NCI-H1092 treated with DMSO at 0.1 percent for 48 hours (cell line): ENCODE measurements at places on chromosomes 5 and 9.

- DNase-seq = no peak
Measured at GRCh38 chr9:129178568-129179382, 714 bp upstream of the IER5L start.

GRCh38 chr9:100700689-100701318, 122.9 kb downstream of the CAVIN4 start:
- peak; percentile 69 for DNase-seq

- no peak for DNase-seq
Measured at GRCh38 chr5:68148096-68148495, 67.5 kb upstream of the PIK3R1 start.

DNA sequence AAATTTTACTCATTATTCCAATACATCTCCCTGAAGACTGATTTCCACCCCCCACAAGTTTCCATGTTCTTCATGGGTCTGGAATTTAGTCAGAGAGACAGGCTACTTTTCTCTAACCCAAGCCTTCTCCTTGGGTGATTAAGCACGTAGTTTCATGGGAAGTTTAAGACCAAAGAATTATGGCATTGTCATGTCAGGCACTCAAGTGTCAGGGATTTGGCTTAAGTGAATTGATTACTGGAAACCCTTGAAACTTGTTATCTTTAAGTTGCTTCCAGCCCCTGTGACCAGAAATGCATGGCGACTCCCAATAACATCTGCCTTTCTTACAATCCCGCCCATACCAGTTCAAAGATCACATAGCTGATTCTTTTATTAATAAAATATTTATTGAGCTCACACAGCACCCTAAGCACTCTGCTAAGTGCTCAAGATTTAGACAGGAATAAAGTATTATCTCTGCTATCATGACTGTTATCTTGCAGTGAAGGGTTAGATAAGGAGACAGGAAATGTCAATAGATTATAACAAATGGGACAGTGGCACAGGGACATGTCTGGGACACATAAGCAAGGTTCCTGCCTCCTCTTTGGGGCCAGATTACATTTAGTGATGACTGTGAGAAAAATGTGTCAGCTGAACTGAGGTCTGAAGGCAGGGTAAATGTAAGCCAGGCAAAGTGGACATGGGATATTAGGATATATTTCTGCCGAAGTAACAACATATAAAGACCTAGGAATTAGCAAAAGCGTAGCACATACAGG, 241.2 kb upstream of the TNC start:
- DNase-seq = no peak

GRCh38 chr5:108818613-108819272, 71.0 kb downstream of the FER start:
- DNase-seq = no peak

DNA sequence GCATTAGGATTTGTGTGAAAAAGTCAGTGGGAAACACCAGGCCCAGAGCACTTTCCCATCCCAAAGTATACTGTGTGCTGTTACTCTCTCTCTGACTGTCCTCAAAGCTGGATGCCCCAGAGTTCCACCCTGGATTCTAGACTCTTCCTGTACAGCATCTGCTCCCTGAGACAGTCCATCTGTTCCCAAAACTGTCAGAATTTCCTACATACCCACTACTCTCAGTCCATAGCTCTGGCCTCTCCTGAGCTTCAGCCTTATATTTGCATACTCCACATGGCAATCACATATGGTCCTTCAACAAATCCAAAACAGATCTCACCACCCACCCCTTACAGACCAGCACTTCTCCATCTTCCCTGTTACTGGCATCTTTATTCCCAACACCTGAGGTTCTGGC, 9.5 kb downstream of the ELP1 start:
- no peak for DNase-seq
